ENCODE measurements at places on chromosomes 16 and 17.
A peak's percentile ranks its signal among the peaks of the same experiment; 100 is the strongest.

DNA sequence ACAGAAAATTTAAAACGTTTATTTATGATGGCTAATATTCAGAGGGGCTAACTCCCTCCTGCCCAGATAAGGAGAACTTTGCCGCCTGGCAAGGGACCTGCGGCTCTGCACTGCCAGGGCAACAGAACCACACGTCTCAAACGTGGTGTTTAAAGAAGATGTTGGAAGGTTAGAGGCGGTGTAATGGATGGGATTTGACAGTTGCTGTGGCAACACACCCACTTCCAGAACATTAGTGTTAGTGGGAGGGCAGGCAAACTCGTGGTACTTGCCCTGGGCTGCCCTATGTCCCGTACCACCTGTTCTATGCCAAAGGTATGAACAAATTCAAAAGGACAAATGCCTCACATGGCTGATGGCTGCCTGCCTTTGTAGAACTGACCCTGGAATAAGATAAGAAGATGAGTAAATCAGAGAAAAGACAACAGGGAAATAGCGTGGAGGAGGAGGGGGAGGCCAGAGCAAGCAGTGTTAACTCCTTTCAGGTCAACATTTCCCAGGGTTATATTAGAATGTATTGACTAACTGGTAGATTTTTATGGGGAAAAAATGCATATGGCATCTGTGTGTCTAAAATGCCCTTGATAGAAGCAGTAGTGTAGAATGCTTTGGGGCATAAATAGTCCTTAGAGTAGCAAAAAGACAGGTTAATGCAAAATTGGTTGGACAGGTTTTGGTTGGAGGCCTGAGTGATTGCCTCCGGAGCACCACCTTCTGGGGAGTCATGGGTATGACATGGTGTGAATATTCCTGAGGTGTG, 30.8 kb downstream of the HLF start:
- peak; percentile 61 for DNase-seq

- no peak for DNase-seq
Observed at GRCh38 chr16:27025581-27025980, 41.1 kb upstream of the C16orf82 start.

GRCh38 chr17:76223802-76224201, 16.5 kb downstream of the RNF157 start:
- no peak for DNase-seq

DNA sequence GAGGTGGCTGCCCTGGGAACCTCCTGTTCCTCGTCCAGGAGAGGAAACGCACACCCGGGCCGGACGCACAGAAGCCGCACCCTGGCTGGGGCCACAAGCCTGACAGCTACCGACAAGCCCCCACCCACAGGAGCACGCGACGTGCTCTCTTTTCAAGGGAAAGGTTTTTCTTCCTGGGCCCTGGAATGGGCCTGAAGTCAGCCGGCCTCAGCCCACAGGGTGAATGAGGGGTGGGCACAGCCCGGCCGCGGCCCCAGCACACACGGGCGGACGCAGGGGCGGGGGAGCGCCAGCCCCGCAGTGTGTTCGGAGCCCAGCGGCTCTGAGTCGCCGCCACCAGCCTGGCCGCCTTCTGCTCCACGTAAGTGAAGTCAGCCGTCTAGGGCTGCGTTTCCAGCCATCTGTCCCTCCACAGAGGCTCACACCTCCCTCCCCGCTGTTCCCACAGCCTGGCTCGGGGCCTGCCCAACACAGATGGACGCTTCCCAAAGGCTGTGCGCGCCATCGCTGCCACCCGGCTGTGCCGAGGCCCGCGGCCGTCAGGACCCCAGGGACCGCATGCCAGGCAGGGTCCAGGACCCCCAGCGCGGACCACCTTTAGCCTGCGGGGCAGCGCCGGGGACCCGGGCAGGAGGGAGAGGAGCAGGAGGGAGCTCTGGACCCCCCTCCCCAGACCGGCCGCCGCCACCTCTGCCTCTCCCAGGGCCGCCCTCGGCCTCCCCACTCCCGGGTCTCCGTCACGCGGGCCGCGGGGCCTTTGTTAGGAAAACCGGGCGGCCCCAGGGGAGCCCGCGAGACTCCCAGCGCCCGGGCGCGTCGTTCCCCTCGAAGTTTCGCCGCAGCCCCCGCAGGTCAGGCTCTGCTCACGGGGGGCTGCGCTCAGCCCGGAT, 36.8 kb downstream of the CBFA2T3 start:
- no peak for DNase-seq

DNA sequence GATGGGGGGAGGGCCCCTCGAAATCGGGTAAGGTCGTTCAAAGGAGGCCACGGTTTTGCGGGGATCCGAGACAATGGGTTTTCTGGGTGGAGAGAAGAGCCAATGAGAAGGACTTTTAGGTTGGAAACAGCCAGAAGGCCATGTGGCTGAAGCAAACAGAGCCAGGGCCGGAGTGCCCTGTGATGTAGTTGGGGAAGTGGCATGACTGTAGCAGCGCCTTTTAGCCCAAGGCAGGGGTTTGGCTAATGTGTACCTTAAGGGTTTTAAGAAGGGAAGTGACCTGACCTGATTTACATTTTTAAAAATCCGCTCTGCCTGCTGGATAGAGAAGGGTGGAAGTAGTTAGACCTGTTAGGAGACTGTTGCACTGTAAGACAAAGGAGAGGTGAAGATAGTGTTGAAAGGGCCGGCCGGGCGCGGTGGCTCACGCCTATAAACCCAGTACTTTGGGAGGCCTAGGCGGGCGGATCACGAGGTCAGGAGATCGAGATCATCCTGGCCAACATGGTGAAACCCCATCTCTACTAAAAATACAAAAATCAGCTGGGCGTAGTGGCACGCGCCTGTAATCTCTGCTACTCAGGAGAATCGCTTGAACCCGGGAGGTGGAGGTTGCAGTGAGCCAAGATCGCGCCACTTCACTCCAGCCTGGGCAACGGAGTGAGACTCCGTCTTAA, 1.0 kb downstream of the LYRM1 start:
- DNase-seq, result peak; percentile 76

Data from suppressor macrophage treated with lipopolysaccharide for 1 hour (primary cell).